ENCODE measurements at places on chromosomes 6 and 20. TPM values are rescaled to one million over a fixed set of nuclear protein-coding genes. Genes with fewer than 3 reads are reported as not detected.

- no peak for DNase-seq
These were observed 1.4 kb upstream of the RAET1G start for GRCh38 chr6:149924206-149924932.

GRCh38 chr6:53294095-53294494 lies 54.7 kb downstream of the ELOVL5 start:
- DNase-seq: no peak

- DNase-seq: no peak
These were observed 7.5 kb downstream of the SNHG17 start for GRCh38 chr20:38427655-38428023.

GRCh38 chr20:438571-439469 lies 23.5 kb downstream of the TBC1D20 start:
- no peak for DNase-seq

DNA sequence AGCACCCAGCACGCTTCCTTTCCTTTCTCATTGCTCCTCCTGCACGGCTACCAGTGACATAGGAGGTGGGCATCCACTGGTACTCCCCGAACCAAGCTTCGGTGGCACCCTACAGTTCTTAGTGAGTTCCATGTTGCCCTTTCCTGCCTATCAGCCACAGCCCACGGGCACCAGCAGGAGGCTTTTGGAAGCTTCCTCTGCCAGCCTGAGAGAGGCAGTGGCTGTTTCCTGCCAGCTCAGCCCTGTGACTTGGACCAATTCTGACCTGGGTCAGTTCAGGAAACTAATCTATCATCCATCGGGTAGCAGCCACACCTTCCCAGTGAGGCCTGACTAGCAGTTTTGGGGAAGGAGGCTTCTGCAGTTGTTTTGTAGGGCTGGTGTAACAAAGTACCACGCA lies 176.4 kb upstream of the UST start:
- no peak for DNase-seq

GRCh38 chr6:121694389-121694788 lies 258.9 kb downstream of the GJA1 start:
- DNase-seq: no peak

Gene UTRN
- polyA plus RNA-seq: 13.9 TPM

Gene TCEA2
- polyA plus RNA-seq: 23.6 TPM

Gene SIRPB2
- polyA plus RNA-seq: 2.1 TPM

DNA sequence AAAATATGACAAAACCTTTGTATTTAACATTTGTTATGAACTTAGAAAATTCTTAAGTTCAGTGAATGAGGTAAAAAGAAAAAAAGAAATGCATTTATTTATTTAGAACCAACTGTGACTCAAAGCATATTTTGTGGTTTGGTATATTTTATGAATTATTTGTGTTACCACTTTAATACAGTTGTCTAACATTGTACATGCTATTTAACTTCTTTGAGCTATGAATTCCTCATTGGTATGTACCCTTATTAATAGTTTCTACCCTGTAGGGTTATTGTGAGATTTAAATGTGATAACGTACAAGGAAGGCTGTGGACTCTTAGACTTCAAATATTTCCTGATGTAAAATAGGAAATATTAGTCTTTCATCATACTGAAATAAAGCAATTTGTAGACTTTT lies 162.6 kb downstream of the MMUT start:
- no peak for DNase-seq

GRCh38 chr6:54320871-54321270 lies 12.6 kb downstream of the TINAG start:
- DNase-seq: no peak

DNA sequence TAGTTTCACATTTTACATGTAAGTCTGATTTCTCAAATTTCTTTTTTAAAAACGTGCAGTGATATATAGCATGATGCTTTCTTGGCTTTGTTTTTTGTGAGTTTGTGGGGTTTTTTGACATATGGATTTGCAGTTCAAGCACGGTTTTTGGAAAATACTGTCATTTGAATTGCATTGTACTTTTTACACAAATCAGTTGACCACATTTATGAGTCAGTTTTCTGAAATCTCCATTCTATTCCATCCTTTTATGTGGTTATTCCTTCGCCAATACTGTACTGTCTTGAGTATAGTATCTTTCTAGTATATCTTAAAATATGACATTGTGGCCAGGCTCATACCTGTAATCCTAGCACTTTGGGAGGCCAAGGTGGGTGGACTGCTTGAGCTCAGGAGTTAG lies 890.0 kb upstream of the CITED2 start:
- no peak for DNase-seq

DNA sequence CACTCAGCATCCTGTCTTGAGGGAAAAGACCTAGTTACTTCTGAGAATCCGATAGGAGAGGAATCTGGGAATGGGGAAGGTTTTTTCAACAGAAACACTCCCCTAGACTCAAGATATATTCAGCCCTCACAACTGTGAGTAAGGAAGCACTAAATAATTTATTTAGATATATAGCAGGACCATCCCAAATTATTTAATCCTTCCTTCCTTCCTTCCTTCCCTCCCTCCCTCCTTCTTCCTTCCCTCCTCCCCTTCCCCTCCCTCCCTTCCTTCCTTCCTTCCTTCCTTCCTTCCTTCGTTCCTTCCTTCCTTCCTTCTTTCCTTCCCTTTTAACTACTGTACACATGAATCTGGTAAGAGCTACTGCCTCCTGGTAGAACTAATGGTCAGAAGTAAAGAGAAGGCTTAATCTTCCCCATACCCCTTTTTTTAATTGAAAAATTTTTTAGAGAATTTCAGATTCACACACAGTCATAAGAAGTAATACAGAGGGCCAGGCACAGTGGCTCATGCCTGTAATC lies 10.1 kb downstream of the SLC24A3 start:
- no peak for DNase-seq

- DNase-seq: no peak
These were observed 64.8 kb upstream of the RCAN2 start for GRCh38 chr6:46556053-46556452.

GRCh38 chr6:109048176-109048575 lies 46.5 kb downstream of the SESN1 start:
- DNase-seq: no peak

Gene AMD1
- polyA plus RNA-seq: 41.6 TPM

DNA sequence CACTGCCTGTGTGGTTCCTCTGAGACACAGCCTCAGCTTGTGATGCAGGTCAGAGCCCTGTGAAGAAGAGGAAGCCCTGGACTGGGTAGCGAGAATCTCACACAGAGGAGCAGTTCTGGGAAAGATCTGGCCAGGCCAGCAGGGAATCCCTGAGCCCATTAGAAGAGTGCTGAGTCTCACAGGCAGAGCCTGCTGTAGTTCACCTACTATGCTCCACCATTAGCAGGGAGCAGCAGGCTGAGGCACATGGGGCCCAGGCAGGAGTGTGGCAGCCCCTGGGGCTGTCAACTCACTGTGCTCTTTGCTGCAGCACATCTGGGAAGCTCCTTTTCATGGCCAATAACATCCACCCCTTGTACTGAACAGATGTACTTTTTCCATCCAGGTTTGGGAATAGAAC lies 146.8 kb upstream of the B3GAT2 start:
- no peak for DNase-seq

GRCh38 chr20:50278684-50279531 lies 88.3 kb downstream of the CEBPB start:
- peak; percentile 93 for DNase-seq

Gene ZNF311
- polyA plus RNA-seq: 0.21 TPM

DNA sequence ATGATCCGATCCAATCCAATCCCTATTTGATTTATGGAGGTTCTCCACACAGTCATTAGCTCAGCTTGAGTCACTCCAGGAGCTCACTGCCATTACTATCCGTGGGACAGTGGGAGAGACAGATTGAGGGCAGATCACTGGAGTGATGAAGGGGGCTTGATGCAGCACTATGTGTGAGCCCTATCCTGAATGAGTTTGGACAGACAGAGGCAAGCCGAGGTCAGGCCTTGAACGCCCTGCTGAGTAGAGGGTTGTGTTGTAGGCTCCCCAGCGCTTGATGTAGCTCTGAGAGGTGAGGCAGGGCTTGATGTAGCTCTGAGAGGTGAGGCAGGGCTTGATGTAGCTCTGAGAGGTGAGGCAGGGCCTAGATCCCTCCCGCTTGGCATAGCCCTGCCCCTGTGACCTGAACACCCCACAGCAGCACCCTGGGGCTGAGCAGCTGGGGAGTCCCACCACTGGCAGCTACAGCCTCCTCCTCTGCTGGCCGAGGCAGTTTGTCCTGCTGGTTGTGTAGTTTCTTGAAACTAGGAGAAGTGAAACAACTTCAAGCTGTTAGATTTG lies 58.7 kb downstream of the ZFAND3 start:
- DNase-seq: no peak

Gene PEX3
- 11.0 TPM for polyA plus RNA-seq

GRCh38 chr6:50147371-50147770 lies 97.6 kb upstream of the DEFB112 start:
- DNase-seq: no peak
